ENCODE measurements at places on chromosomes 4 and X.

- no peak for DNase-seq
Measured at GRCh38 chrX:10106806-10107205, 50.0 kb upstream of the CLCN4 start.

GRCh38 chr4:111639876-111640275 lies 505.4 kb upstream of the FAM241A start:
- no peak for DNase-seq

GRCh38 chr4:42515156-42515884 lies 118.0 kb downstream of the SHISA3 start:
- DNase-seq = no peak

- no peak for DNase-seq
Measured at GRCh38 chr4:88999392-88999930, 57.5 kb downstream of the FAM13A start.

DNA sequence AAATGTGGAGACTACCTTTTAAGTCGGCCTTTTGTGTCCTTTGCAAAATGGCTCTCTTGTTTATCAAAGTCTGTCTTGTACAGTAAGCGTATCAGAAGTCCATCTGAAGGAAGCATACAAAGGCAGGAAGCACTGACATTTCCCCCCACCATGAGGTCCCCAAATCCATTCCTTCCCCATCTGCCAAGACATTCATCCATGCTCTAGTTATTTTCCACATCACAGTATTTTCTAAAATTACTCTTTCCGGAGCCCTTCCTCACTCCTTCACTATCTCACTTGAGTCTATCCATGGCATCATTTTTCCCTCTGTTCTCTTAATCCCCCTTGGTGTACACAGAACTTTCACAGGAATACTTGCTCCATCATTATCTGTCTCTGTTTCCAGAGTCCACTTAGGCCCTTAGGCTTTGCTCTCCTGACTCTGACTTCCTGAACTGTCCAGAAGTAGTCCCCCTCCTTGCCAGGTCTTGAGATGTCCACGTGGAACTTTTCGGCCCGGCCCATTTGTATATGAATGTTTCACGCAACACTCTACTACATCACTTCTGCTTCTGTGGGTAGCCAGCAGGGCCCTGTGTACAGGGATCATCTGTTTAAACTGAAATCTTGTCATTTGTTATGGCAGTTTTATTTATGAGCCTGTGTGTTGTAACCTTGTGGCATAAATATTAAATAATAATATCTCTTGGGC lies 2.1 kb downstream of the SEL1L3 start:
- DNase-seq = no peak

DNA sequence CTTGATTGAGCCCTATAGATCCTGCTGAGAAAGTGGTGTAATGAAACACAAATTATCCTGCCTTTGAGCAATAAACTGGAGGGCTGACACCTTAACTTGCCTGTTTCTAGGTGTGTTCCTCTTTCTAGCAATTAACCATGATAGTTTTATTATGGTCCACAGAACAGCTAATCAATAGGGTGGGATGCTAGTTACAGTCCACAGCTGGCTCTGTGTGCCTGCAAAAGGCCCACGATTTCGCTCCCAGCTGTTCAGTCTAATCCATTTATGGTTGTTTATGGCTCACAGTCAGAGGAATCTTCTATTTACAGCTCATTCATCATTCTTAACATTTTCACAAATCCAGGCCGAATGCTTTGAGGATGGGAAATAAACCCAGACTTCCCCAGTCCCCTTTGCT lies 674.9 kb downstream of the SMARCA1 start:
- no peak for DNase-seq

All from DMS 273 treated with DMSO at 0.1 percent for 48 hours (cell line).